Prostate gland (tissue), 2 donors: ENCODE measurements at places on chromosomes 3 and 15. TPM values are rescaled to one million over a fixed set of nuclear protein-coding genes. Genes with fewer than 3 reads are reported as not detected.

Gene NR2E3
- 2.1 TPM for total RNA-seq

DNA sequence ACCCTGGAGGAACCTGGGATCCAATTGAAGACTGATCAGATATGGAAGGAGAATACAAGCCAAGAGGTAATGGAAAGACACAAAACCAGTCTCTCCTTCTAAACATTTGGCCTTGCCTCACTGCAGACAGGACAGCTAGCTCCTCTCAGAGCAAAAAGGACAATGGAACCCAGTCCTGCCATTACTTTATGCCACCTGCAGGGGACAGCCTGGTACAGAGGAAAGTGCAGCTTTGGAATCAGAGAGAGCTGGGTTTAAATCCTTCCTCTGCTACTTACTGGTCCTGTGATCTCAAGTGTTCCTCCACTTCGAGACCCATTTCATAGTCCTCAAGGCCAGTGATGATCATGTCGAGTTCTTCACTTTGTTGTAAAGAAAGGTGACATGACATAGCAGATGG is 159.4 kb upstream of the SMAD3 start:
- no peaks in the 10 kb centered on the region for H3K4me1 ChIP-seq
- DNase-seq, result no peak
- no peak overlapping the region for H3K27ac ChIP-seq
- H3K36me3 ChIP-seq, result no peaks in the 10 kb centered on the region
- H3K4me3 ChIP-seq, result no peak overlapping the region
- no peaks in the 10 kb centered on the region for H3K27me3 ChIP-seq

DNA sequence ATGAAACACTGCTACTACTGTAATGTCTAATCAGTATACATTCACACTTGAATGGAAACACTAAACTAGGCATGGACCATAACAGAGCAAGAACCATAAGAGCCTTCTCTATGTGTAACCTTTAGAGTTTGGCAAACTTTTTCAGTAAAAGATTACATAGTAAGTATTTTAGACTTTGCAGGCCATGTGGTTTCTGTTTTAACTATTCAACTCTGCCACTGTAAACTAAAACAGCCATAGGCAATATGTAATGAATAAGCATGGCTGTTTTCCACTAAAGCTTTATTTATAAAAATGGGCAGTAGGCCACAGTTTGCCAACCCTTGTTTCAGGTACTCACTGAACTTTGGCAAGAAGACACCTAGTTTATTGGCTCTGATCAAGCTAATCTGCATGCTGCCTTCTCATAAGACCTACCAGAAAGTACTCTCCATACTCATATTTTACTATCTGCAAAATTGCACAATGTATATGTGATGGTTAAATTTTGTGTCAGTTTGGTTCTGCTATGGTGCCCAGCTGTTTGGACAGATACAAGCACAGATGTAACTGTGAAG is 46.0 kb downstream of the UACA start:
- H3K36me3 ChIP-seq, result no peaks in the 10 kb centered on the region
- H3K4me3 ChIP-seq, result no peak overlapping the region
- peak overlapping the region; percentile 20 for H3K27ac ChIP-seq
- peak; percentile 31 for DNase-seq

GRCh38 chr15:37877851-37878741 is 56.3 kb upstream of the TMCO5A start:
- no peak for DNase-seq
- no peak overlapping the region for H3K4me3 ChIP-seq
- H3K27me3 ChIP-seq, result no peaks in the 10 kb centered on the region
- H3K27ac ChIP-seq, result no peak overlapping the region

- H3K36me3 ChIP-seq, result no peaks in the 10 kb centered on the region
- no peak overlapping the region for H3K4me3 ChIP-seq
Observed at GRCh38 chr3:112133626-112134334, 732 bp upstream of the GCSAM start.

DNA sequence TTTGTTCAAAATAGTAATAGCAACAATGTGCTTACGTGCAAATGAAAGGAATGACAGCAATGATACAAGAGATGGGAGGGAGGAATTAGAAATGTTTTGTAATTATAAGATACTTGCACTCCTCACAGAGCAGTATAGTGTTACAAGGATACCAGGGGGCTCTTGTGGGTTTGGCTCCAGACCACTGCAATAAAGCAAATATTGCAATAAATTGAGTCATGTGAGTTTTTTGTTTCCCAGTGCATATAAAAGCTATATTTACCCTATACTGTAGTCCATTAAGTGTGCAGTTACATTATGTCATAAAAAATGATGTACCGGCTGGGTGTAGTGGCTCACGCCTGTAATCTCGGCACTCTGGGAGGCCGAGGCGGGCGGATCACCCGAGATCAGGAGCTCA is 864.3 kb downstream of the NSUN3 start:
- H3K4me3 ChIP-seq, result no peak overlapping the region
- no peaks in the 10 kb centered on the region for H3K4me1 ChIP-seq
- no peak overlapping the region for H3K27ac ChIP-seq
- H3K27me3 ChIP-seq, result no peaks in the 10 kb centered on the region
- no peak for DNase-seq
- no peaks in the 10 kb centered on the region for H3K36me3 ChIP-seq

- no peaks in the 10 kb centered on the region for H3K36me3 ChIP-seq
- no peak for DNase-seq
- H3K27ac ChIP-seq, result no peak overlapping the region
- H3K4me1 ChIP-seq, result no peaks in the 10 kb centered on the region
Observed at GRCh38 chr3:32619395-32619794, 48.7 kb upstream of the DYNC1LI1 start.

Gene FBXL2
- total RNA-seq, result 16.6 TPM

- peak overlapping the region; percentile 91 for H3K4me3 ChIP-seq
- DNase-seq, result peak; percentile 36
- H3K27ac ChIP-seq, result peak overlapping the region; percentile 90
- H3K27me3 ChIP-seq, result no peaks in the 10 kb centered on the region
- no peaks in the 10 kb centered on the region for H3K36me3 ChIP-seq
- H3K4me1 ChIP-seq, result no peaks in the 10 kb centered on the region
Observed at GRCh38 chr3:53046171-53047170, 598 bp upstream of the SFMBT1 start.

Gene ADAMTS17
- 2.7 TPM for total RNA-seq

DNA sequence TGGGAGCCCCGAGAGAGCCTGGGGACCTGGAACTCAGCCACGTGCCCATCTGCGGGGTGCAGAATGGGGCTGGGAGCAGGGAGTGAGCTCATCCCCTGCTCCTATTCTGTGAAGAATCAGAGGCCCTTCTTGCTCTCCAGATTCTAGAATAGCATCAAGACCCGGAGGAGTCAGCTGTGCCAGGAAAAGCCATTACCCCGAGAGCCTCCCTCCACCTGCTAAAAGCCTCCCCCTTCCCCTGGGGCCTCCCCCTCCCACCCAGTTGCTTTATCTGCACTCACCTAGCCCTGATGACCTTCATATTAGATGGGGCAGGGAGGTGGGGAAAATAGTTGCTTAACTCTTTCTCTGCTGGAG is 23.1 kb downstream of the CCDC33 start:
- no peak for DNase-seq
- H3K4me3 ChIP-seq, result no peak overlapping the region
- no peaks in the 10 kb centered on the region for H3K4me1 ChIP-seq
- H3K27me3 ChIP-seq, result no peaks in the 10 kb centered on the region
- H3K36me3 ChIP-seq, result no peaks in the 10 kb centered on the region

GRCh38 chr3:81695302-81695701 is 66.1 kb downstream of the GBE1 start:
- DNase-seq, result no peak
- H3K27me3 ChIP-seq, result no peaks in the 10 kb centered on the region
- no peak overlapping the region for H3K27ac ChIP-seq
- H3K4me1 ChIP-seq, result no peaks in the 10 kb centered on the region

Gene RSRC1
- 36.5 TPM for total RNA-seq

GRCh38 chr15:57376696-57377477 is 582 bp downstream of the CGNL1 start:
- H3K4me3 ChIP-seq, result peak overlapping the region; percentile 97
- no peaks in the 10 kb centered on the region for H3K27me3 ChIP-seq
- H3K27ac ChIP-seq, result peak overlapping the region; percentile 95
- DNase-seq, result peak; percentile 42
- H3K4me1 ChIP-seq, result peaks cover 3% of the 10 kb centered on the region

- no peak overlapping the region for H3K4me3 ChIP-seq
- no peaks in the 10 kb centered on the region for H3K36me3 ChIP-seq
- H3K27ac ChIP-seq, result peak overlapping the region; percentile 1
- H3K4me1 ChIP-seq, result no peaks in the 10 kb centered on the region
- DNase-seq, result peak; percentile 85
- no peaks in the 10 kb centered on the region for H3K27me3 ChIP-seq
Observed at GRCh38 chr3:159881828-159882309, 106.8 kb upstream of the IL12A start.

- no peak overlapping the region for H3K27ac ChIP-seq
- DNase-seq, result no peak
- no peaks in the 10 kb centered on the region for H3K27me3 ChIP-seq
- no peak overlapping the region for H3K4me3 ChIP-seq
- H3K36me3 ChIP-seq, result no peaks in the 10 kb centered on the region
Observed at GRCh38 chr3:16864610-16865313, 20.0 kb upstream of the PLCL2 start.

- H3K4me3 ChIP-seq, result no peak overlapping the region
- H3K4me1 ChIP-seq, result no peaks in the 10 kb centered on the region
- DNase-seq, result no peak
- H3K27ac ChIP-seq, result no peak overlapping the region
- H3K36me3 ChIP-seq, result no peaks in the 10 kb centered on the region
Observed at GRCh38 chr3:195065864-195066185, 205.1 kb downstream of the XXYLT1 start.

DNA sequence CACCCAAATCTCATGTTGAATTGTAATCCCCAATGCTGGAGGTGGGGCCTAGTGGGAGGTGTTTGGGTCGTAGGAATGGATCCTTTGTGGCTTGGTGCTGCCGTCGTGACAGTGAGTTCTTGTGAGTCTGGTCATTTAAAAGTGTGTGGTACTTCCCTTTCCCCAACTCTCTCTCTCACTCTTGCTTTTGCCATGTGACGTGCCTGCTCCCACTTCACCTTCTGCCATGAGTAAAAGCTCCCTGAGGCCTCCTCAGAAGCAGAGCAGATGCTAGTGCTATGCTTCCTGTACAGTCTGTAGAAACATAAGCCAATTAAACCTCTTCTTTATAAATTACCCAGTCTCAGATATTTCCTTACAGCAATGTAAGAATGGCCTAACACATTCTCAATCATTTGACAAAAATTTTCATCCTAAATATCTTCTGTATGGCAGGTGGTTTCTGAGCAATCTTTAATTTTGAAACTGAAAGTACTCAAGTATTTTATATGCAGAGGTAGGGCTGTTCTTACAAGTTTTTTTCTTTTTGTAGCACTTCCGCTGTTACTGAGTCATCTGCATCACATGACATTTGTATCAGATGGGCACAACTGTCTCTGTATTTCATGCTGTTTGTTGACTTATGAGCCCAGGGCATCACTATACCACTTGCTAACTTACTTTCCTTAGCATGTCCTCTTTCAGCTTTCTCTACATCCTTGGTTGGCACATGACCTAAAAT is 8.8 kb downstream of the RPL39L start:
- H3K27ac ChIP-seq, result no peak overlapping the region
- DNase-seq, result peak; percentile 62
- no peaks in the 10 kb centered on the region for H3K4me1 ChIP-seq
- no peaks in the 10 kb centered on the region for H3K27me3 ChIP-seq

DNA sequence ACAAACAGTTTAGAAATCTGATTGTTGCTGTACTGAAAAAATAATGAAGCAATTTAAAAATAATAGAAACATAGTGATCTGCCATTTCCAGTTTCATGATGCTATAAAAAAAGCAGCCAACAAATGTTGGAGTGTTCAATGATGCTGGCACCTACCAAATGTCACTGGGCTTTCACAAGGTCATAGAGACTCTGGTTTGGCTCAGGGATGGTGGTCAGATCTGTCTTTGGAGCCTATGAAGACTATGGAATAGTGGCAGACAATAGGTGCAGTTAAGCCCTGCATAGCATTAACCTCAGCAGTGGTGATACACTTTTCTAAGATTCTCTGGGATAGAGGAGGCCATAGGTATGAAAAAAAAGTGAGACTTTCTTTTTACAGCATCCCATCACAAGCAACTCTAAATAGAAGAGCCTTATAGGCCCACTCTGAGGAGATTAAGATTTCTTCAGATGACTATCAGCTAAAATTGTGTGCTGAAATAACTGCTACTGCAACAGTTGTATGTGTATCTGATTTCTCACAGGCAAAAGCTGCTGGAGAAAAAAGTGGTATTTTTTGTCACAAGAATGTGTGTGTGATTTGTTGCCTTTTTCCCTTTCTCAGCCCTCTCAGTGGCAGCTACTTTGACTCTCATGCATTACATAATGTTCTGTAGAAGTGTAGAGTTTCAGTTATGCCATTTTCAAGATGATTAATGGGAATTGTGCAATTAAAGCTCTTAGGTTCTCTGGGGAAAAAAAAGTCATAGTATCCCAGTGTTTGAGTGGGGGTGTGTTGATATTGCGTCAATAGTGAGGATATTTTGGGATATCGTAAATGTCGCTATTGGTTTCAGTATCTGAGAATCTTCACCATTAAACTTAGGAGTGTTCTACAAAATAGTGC is 137.4 kb downstream of the MBNL1 start:
- peak overlapping the region; percentile 52 for H3K27ac ChIP-seq
- H3K4me1 ChIP-seq, result peaks cover 4% of the 10 kb centered on the region
- DNase-seq, result no peak
- H3K36me3 ChIP-seq, result no peaks in the 10 kb centered on the region
- no peak overlapping the region for H3K4me3 ChIP-seq
- no peaks in the 10 kb centered on the region for H3K27me3 ChIP-seq

DNA sequence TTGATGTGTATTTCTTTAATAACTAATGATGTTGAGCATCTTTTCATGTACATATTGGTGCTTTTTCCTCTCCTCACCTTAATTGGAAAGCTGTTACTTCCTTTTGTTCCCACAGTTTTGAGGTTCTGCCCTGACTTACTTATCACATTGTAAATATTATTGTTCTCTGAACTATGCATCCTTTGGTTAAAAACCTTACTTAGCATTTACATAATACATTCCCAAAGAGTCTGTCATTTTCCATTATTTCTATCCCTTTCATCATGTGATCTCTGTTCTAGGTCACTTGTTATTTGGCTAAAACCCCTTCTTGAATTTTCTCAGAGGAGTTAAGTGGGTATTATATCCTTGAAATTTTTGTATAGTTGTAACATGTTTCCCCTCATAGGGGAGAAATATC is 33.0 kb downstream of the SLC12A6 start:
- no peak overlapping the region for H3K27ac ChIP-seq
- H3K36me3 ChIP-seq, result no peaks in the 10 kb centered on the region
- H3K4me3 ChIP-seq, result no peak overlapping the region

GRCh38 chr3:161339517-161340500 is 31.5 kb downstream of the SPTSSB start:
- H3K36me3 ChIP-seq, result no peaks in the 10 kb centered on the region
- H3K4me1 ChIP-seq, result no peaks in the 10 kb centered on the region
- H3K4me3 ChIP-seq, result no peak overlapping the region
- no peak overlapping the region for H3K27ac ChIP-seq
- DNase-seq, result no peak
- H3K27me3 ChIP-seq, result no peaks in the 10 kb centered on the region

Gene CCR3
- total RNA-seq, result not detected

Gene TERC
- total RNA-seq, result 128 TPM

DNA sequence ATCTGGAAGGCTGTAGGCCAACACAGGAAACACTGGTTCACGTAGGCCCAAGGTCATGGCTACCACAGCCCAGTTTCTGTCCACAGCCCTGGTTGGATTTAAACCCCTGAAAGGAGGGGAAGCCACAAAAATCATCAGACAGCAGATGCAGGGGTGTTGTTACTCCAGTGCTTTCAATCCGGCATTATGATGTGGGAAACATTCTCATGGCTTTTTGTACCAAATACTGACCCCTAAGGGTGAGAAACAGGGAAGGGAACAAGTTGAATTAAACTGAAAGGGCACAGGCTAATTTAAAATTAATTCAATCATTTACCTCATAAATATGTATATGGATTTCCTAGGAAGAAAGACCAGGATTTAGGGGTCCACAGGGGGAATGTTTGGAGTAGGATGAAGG is 375.6 kb downstream of the CTNNB1 start:
- H3K27me3 ChIP-seq, result no peaks in the 10 kb centered on the region
- no peak for DNase-seq
- H3K27ac ChIP-seq, result no peak overlapping the region
- H3K36me3 ChIP-seq, result no peaks in the 10 kb centered on the region
- no peak overlapping the region for H3K4me3 ChIP-seq
